ENCODE measurements at places on chromosomes 5 and 9.

DNA sequence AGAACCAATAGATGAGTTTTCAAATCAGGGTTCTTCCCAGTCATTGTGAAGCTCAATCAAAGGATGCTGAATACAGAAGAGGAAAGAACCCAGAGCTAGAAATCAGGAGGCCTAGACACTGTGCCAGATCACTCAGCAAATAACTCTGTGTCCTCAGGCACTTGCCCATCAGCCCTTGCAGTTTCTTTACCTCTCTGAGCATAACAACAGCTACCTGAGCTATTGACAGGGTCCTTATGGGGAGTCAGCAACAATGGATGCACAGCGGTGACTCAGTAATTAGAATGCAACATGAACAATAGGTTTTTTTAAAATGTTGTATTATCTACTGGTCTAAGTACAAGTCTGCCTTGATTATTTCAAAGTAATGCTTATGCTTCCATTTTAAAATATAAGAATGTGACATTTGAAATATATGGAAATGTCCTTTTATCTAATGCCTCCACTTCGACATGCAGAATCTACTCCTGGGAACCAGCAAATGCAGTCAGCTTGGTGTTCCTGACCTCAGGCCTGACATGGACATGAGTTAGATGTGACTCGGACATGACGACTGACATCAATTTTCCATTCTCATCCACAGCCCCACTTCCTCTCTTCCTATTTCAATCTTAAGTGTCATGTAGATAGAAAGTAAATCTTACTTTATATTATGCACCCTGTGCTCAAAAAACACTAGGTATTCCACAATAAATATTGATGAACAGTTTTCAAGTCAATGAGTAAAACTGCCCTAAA, 155.0 kb downstream of the TLE1 start:
- no peak for DNase-seq

GRCh38 chr5:169592937-169593650, 9.5 kb downstream of the SPDL1 start:
- DNase-seq, result no peak

- DNase-seq, result no peak
Measured at GRCh38 chr5:150068472-150068871, 17.9 kb downstream of the CSF1R start.

DNA sequence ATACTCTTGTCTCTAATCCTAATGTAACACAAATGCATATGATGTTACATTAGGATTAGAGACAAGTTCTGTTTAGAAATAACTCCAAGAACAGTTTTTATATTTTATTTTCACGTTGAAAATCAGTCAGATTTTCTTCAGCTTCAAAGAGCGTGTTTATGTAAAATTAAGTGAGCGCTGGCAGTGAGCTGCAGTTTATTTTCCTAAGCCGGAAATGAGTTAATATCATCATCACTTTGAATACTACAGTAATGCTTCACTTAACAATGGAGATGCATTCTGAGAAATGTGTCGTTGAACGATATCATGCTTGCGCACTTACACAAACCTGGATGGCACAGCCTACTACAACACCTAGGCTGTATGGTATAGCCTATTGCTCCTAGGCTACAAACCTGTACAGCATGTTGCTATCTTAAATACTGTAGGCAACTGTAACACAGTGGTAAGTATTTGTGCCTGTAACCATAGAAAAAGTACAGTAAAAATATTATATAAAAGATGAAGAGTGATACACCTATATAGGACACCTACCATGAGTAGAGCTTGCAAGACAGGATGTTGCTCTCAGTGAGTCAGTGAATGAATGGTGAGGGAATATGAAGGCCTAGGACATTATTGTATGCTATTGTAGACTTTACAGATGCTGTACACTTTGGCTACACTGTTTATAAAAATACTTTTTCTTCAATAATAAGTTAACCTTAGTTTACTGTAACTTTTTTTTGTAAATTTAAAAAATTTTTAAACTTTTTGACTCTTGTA, 65.9 kb upstream of the C5orf46 start:
- DNase-seq, result no peak

DNA sequence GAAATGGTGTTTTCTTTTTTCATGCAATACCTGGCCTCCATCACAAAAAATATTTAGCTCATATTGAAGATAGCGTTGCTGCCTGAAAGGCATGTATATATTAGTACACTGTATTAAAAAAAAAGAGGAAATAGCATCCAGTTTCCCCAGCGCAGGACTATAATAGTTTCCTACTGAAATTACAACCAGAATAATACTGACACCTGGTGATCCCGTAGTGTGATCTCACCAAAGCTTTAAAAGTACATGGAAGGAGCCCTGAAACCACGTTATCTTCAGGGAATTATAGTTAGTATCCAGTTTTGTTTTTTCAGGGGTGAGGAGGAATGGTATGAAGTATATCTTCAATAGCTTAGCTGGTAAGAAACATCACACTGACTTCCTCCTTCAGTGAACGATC, 264.9 kb downstream of the CD180 start:
- DNase-seq, result no peak

- DNase-seq, result no peak
Measured at GRCh38 chr9:75142202-75142601, 53.9 kb downstream of the OSTF1 start.

DNA sequence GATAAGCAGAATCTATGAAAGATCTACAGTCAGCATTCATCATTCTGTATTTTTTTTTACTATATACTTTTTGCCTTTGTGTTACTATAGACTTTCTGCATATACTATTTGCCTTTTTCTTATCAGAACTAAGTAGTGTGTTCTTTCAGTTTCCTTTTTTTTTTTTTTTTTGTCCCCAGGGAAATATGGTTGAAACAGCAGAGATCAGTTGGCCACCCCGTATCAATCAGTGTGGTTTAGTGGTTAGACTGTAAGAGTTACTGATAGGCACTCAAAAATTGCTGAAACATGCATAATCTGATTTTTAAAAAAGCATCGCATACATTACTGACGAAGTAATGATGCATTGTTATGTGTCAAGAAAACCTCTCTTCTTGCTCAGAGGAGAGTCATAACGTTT, 990.8 kb upstream of the EDIL3 start:
- no peak for DNase-seq

GRCh38 chr9:131757549-131757948, 17.7 kb upstream of the RAPGEF1 start:
- no peak for DNase-seq

DNA sequence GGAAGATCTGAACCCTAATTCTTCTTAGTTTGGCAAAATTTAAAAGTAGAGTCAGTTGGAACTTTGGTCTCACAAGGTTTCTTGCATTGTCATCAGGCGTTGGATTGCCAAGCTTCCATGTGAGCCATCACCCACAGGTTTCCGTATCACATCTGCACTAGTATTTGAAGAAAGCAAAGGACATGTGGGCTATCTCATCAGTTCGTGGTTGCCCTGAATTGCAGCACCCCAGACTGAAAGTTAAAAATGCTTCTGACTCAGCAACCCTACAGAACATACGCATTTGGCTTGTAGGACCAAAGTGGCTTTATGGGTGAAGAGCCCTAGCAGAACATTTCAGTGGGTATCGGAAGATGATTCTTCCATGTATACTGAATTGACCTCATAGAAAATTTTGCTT, 358.0 kb downstream of the ENC1 start:
- no peak for DNase-seq

- no peak for DNase-seq
Measured at GRCh38 chr9:107989099-107989498, 499.5 kb upstream of the KLF4 start.

DNA sequence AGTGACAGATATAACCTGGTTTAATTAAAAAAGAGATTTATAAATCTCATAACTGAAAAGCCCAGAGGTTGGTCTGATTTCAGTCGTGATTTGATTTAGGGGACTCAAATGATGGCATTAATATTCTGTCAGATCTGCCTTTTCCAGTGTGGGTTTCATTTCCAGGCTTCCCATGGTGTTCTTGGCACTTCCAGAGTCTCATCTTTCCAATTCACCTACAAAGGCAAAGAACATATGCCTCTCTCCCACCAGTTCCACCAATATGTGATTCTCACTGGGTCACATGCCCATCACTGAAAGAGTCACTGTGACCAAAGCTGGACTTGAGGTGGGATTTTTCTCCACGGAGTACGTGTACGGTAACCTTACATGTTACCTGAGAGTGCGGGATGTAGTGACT, 137.4 kb upstream of the IL12B start:
- DNase-seq, result no peak

DNA sequence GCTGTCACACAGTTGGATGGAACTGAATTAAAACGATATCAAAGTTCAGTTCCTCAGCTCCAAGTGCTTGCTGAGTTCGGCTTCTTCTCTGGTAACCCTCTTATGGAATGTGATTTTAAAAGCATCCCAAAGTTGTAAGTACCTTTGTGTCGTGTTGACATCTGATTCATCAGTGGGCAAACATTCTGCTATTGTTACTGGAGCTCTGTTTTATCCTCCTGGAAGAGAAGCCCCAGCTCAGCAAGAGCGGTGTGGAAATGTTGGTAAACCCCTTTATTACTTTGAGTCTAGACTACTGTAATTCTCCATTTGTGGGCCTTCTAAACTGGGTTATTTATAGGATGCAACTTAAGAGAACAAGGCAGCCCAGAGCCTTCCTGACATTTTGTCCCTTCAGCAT, 699.3 kb upstream of the WWC1 start:
- DNase-seq, result no peak

DNA sequence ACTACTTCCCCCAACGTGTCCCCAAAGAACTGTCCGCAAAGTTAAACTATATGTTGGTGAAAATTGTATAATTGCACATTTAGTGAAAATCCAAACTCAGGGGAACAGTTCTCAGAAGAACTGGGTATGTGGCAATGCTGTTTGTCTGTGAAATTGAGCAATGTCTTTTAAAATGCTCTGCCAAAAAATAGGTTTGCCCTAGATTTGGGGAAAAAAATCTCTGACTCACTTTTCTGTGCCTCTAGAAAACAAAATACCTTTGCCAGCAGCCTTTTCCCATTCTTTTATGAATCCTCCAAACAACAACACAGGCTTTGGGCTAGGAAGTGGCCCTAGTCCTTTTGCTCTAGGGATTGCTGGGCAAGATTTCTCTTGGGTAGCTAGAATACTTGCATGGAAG, 37.4 kb upstream of the ZNF608 start:
- DNase-seq, result no peak

GRCh38 chr9:19460243-19460642, 51.4 kb downstream of the ACER2 start:
- DNase-seq, result no peak

GRCh38 chr5:32172923-32173266, 1.2 kb downstream of the GOLPH3 start:
- DNase-seq, result no peak

- no peak for DNase-seq
Measured at GRCh38 chr5:172093965-172094364, 87.5 kb upstream of the FBXW11 start.

- no peak for DNase-seq
Measured at GRCh38 chr5:33711094-33711679, 180.6 kb downstream of the ADAMTS12 start.

DNA sequence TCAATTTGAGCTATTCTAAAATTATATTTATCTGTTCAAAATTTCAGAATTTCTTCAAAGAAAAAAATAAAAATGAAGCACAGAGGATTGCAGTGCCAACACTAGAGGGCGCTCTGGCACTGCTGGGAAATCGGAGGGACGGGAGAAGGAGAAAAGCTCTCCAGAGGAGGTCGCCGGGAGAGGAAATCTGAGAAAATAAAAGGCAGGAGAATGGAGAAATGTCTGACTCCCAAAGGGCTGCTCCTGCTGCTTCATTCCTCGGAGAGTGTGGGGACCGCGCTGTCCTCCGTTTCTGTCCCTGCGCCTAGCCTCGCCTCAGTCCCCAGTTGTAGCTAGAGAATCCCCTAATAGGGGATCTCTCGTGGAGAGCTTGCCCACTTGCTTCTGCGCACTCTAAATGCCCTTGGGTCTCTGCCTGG, 40.0 kb upstream of the ARSB start:
- no peak for DNase-seq

DNA sequence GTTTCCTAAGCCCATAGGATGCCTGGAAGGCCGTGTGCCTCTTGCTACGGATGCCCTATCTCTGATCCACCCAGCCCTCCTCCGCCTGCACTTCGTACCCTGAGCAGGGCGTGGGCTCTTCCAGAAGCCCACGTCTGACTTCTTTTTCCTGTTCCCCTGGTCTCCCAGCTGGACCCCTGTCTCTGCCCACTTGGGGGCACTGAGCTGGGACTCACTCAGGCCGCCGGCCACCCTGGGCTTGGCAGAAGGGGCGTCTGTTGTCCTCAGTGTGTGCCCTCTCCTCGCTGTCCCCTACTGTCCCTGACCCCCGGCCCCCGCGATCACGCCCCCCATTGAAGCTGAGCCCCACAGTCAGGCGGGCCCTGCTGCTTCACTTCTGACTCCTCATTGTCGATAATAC, 22.0 kb upstream of the RXRA start:
- DNase-seq, result no peak

DNA sequence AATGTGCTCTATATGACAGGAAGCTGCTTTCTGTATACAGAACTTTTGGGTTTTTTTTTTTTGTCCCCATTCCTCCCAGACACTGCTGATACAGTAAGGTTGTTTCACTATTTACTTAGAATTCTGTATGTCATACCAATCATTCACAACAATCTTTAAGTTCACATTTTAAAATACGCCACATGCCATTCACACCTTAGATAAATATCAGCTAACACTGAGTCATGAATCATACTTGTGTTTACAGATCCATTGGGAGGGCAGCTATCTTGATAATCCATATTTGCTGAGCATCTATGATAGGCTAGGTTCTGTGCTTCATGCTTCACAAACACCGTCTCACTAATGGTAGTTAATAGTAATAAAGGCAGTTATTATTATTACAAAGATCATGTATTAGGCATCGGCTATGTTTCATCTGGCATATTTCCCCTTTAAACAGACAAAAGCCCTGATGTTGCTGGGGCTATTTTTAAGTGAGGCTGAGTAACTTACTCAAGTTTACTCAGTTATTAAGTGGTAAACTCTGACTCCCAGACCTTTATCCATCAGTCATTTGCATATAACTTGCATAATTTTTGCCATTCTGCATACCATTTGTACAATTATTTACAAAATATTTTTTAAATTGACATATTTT, 152.2 kb upstream of the HMHB1 start:
- DNase-seq, result no peak

- no peak for DNase-seq
Measured at GRCh38 chr5:71832812-71833715, 114.0 kb downstream of the CARTPT start.

- DNase-seq, result no peak
Measured at GRCh38 chr5:93580927-93581445, at the start of gene NR2F1-AS1. Gene NR2F1-AS1 (minus strand): TSS chr5:93581219.

DNA sequence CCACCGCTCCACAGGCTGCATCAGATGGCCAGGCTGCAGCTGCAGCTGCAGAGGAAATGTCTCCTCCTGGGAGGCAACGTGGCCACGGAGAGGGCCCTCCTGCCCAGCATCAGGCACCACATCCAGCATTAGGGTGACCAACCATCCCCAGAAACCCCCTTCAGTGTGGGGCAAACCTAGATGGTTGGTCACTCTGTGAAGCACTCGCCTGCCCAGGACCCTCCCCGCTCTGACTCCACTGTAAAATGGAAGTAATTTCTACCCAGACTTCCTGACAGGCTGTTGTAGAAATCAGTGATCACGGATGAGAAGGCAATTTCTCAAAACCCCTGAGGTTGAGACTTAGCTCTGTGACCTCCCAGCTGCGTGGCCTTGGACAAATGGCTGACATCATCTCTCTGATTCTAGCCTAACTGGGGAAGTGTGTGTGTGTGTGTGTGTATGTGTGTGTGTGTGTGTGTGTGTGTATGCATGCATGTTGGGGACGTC, 31.6 kb downstream of the B4GALT1 start:
- DNase-seq, result no peak

- no peak for DNase-seq
Measured at GRCh38 chr9:13967438-13967837, 346.5 kb downstream of the NFIB start.
